ENCODE measurements at places on chromosomes 6 and 20.

- no peak for DNase-seq
Observed at GRCh38 chr6:41345901-41346300, 10.5 kb downstream of the NCR2 start.

- DNase-seq: no peak
Observed at GRCh38 chr6:148251891-148252290, 90.7 kb upstream of the SASH1 start.

DNA sequence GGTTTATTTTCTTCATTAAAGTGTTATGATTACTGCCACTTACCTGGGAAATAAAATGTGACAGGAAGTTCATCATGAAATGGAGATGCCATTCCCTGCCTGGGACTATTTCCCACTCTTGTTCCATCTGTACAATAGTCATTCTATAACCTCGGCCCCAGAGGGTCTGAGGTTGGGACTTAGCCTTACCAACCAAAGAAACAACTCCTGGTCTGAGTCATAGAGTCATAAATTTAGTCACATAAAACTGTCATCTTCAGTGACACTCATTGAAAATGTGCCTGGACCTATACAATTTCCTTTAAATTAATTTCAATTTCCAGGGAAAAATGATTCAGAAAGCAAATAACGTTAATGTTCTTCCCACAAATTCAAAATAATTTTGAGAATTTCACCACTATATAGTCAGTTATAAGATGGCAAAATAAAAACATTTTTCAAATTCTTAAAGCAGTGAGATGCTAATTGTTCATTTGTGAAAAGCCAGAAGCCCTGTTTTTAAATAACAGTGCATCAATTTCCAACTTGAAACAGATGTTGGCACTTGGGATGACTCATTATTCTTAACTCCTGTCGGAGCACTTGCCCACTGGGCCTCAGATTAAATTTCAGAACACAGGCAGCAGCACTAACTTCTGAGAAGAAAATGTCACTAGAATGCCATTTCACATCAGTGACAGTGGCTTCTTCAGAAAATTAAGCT lies 201.2 kb upstream of the SMLR1 start:
- DNase-seq: no peak

GRCh38 chr6:80338201-80338836 lies 231.8 kb downstream of the BCKDHB start:
- DNase-seq: peak; percentile 65

DNA sequence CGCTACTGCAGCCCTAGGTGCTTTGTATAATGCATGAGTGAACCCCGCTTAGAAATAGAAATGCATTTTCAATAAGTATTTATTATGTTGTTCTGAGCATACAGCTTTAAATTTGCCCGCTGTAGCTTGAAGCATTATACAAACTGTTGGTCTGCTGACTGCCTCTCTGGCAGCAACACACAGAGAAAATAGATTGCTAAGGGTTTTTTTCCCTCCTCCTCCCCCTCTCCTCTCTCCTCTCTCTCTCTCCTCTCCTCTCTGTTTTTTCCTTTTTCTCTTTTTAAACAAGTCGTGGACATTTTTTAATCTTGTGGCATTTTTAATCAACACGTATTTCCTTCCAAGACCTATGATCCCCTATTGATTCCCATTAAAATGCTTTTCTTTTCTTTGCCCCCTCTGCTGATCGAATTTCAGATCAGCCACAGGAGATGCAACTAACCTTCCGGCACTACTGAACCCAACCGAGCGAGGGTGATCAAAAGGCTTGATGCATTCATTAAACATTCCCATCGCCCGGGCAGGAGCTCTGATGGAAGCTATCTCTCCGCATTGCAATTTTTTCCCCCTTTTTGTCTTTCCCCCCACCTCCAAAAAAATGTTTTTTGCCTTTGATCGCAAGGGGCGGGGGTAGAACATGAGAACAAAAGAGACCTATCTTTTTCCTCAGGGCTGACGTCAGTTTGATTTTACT lies 90.7 kb upstream of the ARID1B start:
- no peak for DNase-seq

DNA sequence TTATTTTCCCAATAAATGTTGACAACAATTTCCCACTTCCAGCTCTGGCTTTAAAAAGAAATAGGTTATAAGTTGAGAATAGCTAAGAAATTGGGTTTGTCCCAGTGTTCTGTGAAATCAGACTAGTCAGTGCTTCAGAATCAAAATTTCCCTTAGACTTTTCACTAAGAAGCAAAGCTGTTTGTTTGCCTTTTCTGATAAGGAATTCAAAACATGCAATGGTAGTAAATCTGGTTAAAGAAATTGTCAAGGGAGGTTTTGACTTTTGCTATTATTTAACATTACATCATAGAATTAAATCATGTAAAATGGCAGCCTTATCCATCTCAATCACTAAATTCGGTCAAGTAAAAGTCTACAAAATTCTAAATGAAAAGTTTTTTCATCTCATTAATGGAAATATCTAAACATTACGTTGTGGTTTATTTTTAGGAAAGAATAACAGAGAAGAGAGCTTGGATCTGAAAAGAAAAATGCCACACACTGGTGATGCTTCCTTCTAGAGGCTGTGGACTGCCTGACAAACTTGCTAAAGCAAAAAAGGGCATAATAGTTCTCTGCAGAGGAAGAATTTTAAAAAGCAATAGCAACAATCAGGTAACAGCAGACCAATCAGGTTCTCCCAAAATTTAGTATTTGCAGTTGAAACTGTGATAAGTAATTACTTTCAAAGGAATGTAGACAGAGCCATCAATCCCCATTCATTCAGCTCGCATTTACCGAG lies 36.4 kb downstream of the PLAGL1 start:
- DNase-seq: no peak

- no peak for DNase-seq
Observed at GRCh38 chr20:61968036-61968810, 97.5 kb downstream of the TAF4 start.

GRCh38 chr6:28081486-28081751 lies 1.1 kb downstream of the ZNF165 start:
- DNase-seq: peak; percentile 74

DNA sequence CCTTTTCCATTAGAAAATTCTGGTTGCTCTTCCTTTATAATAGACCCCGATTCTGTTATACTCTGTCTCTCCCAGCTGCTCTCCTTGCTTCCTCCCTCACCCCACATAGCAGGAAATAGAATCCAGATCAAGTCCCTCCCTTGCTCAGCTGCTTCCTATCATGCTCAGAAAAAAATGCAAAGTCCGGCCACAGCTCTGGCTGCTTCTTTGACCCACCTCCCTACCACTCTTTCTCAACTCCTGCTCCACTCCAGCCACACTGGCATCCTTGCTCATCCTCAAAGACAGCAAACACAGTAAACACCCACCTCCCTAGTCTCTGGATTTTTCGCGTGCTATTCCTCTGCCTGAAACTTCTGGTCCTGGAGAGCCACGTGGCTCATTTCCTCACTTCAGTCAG lies 9.1 kb upstream of the SLC22A16 start:
- no peak for DNase-seq

DNA sequence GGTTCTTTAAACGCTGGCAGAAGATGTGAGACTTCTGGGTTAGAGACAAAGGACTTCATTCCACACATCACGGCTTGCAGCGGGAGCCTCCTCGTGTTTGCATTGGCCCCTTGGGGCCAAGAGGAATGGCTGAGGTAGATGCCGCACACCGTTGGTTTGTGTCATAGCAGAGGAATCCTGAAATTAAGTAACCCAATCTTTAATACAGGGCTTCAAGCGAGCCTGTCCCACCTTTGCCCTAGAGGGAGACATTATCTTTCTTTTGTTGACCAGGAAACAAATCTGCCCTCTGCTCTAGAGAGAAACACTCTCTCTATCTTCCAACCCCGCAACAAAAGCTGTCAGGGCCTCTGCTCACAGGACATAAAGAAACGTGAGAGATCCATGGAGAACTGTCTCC lies 277.5 kb upstream of the ZFP64 start:
- DNase-seq: no peak

- DNase-seq: no peak
Observed at GRCh38 chr20:64084685-64085152, 521 bp upstream of the LKAAEAR1 start.

DNA sequence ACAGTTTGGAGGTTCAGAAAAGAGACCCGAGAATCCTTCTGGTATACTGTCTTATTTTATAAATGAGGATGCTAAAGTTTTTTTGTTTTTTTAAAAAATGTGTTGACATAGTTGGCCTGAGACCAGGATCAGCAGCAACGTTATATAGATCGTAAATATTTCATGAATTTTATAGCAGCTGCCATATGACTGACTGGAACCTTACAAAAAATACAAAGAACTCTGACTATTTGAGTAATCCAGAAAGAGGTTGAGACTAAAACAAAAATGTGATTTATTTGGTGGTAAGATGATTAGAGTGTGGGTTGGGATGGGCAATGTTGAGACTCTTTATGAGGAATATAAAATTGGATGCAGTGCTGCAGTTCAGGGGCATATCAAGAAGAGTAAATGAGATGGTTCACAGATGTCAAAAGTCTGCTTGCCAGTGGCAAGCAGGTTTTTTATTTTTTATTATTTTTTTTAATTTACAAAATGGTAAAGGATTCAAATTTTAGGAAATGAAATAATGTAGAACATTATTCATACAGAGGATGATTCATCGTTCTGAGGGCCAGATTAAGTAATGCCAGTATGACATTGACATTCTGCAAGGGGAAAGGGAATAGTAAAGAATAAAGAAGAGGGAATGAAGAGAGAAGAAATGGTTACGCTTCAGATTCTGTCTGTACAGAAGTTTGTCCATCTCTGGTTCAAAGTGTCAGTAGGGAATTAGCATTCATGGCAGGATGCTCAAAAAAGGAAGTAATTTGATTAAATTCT lies 58.5 kb downstream of the SCAF8 start:
- no peak for DNase-seq

- no peak for DNase-seq
Observed at GRCh38 chr6:117557951-117558350, 44.4 kb downstream of the GOPC start.

- DNase-seq: peak; percentile 25
Observed at GRCh38 chr6:150072201-150072600, 3.3 kb upstream of the ULBP3 start.

- DNase-seq: no peak
Observed at GRCh38 chr6:111862314-111862713, 10.9 kb downstream of the FYN start.

DNA sequence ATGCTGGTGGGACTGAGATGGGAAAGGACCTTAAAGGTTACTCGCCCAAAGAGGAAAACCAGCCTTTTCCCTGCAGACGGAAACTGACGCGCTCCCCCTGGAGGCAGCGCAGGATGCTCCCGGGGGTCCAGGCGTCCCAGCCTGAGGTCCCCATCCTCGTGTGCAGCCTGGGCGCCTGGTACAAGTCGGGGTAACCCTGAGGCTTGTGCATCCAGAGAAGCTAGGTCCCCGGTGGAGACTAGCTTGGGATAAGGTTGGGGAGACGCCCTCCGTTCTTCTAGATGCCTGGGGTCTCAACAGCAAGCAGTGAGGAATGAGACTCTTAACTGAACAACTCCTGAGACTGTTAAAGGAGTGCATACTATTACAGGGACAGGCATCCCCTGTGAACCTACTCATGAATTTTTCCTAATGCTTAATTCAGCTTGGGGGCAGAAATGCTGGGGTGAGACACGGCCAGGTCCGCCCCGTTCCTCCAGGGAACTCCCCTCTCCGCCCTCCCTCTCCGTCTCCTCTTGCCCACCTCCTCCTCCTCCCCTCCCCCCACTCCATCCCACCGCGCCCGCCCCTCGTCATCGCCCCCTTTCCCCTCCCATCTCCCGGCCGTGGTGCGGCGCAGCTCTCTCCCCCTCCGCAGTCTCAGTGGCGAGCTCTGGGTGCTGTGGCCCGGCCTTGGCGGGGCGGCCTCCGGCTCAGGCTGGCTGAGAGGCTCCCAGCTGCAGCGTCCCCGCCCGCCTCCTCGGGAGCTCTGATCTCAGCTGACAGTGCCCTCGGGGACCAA lies at the start of gene PRSS35:
PRSS35 (plus strand) TSS at position 634 of the 781 bp plus-strand sequence. CDS start 10,908 bp downstream, outside the sequence.
- no peak for DNase-seq

DNA sequence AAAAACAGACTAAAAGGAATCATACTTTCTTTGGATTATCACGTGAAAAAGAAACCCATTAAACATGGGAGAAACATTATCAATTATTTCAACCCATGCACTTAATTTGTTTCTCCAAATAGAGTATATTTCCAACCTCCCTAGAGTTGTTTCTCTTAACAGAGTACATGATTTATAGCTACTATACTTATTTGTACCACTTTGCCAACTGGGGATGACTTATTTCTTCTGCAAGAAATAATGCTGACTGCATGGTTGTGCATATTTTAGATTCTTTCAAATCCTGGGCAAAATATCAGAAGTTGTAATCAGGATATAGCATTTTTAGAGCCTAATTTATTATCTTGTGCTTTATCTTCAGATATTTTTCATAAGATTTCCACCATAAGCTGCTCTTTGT lies 629.1 kb upstream of the EYS start:
- DNase-seq: no peak

GRCh38 chr6:100461278-100461916 lies 3.3 kb downstream of the SIM1 start:
- DNase-seq: no peak

All from CD4-positive, alpha-beta T cell treated with Interferon gamma for 1 hour (primary cell).